ENCODE measurements at places on chromosomes 7 and 10.

DNA sequence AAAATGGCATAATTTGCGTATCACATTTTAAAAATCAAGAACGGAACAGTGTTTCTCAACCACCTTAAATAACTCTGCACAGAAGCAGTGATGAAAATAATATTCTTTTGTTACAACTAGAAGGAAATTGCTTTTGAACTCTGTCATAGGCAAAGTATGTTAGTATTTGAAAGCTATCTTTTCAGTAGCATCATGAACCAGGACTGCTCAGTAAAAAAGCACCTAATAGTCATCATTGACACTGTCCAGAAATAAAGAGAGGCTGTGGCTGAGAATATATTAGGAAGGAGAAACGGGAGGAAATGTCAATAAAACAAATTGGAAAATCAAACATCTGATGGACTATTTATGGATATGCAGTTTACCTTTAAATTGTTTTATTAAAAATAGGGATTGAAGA is 237.2 kb upstream of the AKR1E2 start:
- peak; percentile 34 for DNase-seq

GRCh38 chr7:86775203-86775602 is 131.5 kb downstream of the GRM3 start:
- DNase-seq, result no peak

DNA sequence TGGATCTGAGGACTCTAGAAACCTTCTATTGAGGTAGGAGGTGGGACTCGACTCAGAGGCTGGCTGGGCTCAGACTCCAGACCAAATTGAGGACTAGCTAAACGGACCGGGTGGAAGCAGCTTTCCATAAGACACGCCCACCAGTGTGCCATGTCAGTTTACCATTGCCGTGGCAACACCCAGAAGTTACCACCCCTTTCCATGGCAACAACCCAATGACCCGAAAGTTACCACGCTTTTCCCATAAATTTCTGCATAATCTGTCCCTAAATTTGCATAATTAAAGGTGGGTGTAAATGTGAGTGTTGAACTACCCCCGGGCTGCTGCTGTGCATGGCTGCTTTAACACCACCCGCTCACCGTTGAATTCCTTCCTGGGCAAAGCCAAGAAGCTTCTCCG is 58.9 kb downstream of the MICALL2 start:
- DNase-seq, result no peak

- DNase-seq, result no peak
These were observed 91.0 kb downstream of the MICALL2 start for GRCh38 chr7:1368184-1368681.

DNA sequence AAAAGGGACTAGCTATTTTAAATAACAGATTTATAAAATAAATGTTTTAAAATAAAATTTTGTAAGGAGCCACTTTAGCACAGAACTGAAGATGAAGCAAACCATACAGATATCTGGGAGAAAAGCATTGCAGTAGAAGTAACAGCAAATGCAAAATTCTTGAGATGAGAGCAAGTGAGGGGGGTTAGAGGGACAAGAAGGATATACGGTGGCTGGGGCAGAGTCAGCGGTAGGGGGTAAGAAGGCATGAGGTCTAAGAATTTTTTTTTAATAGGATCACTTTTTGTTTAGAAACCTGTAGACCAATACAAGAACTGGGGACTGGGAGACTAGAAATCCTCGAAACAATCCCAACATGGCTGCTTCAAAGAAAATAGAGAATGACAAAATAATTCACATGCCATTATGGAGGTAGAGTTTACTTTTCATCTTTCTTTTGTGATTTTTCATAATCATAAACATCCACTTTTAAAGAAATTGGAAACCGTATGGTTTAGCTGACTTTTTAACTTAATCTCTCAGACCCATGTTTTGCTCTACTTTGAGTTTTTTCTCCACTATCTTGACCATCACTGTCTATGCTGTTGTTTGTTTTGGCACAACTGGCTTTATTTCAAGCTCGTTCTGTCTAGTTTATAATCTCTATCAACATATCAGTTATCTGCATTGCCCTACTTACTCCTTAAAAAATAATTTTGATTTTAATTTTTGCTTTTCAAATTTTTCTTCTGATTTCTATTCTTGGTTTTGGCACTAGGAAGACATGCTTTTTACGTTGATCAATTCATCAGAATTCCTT is 73.5 kb downstream of the KMT2C start:
- no peak for DNase-seq

DNA sequence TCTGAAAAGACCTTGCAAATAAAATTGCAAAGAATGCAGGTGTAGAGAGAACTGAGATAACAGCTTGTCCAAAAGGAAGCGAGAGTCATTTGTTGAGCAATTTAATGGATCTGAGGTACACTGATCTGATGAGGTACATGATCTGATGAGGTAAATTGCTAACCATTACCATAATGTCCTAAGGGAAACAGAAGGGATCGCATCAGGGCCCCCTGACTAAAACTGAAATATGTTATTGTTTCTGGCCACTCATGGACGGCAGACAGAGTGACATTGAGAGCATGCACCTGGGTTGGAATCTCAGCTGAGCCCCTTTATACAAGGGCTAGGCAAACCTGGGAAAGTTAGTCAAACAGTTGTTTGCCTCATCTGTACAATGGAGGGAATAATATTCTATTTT is 15.8 kb upstream of the PAPSS2 start:
- DNase-seq, result no peak

DNA sequence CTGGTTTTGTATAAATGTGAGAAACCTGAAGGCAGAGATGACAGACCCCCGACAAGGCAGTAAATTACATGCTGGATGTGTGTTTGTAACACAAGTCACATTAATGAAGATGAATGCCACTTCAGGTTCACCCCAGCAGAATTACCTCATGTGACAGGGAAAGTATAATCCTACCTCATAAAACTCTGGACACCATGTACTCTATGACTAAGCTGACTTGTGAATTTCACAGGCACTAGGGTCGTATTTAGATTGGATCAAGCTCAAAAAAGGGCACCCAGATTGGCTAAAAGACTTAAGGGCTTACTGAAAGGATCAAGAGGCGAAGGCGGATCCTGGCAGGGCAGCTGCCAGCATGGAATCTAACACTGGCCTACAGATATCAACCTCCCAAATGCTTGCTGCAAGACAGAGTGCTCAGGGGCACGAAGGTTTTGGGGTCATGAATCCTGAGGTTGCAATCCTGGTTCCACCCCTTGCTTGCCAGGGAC is 161.4 kb downstream of the PIP4K2A start:
- peak; percentile 46 for DNase-seq

- peak; percentile 64 for DNase-seq
These were observed 15.5 kb downstream of the STX1A start for GRCh38 chr7:73703757-73704639.

DNA sequence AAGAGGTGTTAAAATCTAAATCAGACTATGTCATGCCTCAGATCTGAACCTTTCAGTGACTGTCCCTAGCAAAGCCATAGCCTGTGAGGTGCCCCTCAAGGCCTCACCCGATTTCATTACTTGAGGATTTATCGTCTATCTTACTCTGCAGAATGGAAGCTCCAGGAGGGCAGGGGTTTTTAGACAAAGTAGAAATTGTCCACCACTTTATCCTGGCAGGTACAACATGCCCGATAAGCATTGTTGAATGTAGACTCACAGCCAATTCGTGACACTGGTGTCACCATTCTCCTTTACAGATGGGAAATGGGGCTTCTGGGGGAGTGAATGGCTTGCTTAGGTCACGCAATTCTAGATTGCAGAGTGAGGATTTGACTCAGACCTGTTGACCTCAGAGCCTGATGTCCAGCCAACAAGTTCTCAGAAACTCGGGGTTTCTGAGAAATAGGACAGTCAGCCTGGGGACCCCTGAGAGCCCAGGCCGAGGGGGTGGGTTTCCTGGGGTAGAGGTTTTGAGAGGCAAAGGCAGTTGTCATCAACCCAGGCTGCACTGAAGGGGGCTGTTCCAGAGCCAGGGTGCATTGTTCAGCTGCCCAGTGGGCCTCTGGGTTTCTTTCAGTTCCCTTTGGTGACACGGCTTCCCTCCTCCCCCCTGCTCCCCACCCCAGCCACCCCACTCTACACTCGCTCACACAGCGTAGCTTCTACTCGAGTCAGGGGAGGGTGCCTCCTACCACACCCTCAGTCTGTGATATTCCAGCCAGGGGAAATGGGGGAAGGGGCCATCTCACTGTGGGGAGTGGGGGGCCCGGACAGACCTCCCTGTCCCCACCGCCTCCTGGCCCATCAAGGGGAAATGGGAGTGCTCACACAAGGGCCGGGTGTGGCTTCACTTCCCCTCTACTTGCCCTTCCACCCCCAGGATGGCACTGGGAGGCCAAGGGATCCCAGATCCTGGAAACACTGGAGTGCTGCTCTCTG is 3.1 kb upstream of the IRF5 start:
- DNase-seq, result no peak

GRCh38 chr10:93062514-93063143 is 2.0 kb downstream of the CYP26C1 start:
- DNase-seq, result peak; percentile 53

- DNase-seq, result no peak
These were observed 21.4 kb upstream of the ZNF862 start for GRCh38 chr7:149816794-149817193.

DNA sequence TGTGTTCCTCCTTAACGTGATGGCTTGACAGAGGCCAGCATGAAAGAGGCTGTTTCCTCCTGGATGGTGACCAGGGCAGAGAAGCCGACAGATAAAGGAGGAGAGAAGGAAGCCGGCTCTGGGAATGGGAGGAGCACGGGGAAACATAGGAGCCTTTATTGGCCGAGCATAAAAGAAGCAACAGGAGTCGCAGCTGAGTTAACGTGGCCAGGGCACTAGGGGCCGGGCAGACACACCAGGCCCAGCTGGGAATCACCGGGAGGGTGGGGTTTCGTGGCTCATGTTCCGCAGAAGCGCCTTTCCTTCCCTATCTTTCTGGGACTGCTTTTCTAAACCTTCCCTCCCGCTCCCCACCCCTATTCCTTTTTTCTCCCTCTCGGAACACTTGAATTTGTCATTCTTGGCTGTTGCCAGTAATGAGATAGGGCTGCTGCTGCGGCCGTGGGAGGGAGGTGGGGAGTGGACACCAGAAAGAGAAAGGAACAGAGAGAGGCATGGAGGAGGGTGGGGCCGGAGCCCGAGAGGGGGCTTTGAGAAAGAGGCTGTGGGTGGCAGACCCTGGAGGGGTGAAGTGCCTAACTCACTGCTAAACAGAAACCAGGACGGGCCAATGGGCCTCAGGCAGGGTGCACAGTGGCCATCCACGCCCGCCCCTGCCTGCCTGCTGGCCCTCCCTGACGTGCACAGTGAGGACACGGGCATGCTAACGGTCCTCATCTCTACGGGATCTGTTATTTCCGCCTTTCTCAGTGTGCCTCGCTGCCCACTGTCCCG is 65.2 kb downstream of the COL13A1 start:
- peak; percentile 80 for DNase-seq

GRCh38 chr7:41955893-41956675 is 253.2 kb upstream of the INHBA start:
- peak; percentile 99 for DNase-seq

DNA sequence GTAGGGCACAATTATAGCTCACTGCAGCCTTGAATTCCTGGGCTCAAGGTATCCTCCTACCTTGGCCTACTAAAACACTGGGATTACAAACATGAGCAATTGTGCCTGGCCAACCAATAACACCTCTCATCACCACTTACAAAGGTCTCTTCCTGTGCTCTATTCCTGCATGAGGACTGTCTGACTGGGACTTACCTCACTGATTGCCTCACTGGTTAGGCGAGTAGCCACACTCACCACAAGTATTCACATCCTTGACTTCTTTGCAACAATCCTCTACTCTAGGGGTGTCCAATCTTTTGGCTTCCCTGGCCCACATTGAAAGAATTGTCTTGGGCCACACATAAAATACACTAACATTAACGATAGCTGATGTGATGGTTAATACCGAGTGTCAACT is 22.6 kb upstream of the PDIA4 start:
- peak; percentile 24 for DNase-seq

DNA sequence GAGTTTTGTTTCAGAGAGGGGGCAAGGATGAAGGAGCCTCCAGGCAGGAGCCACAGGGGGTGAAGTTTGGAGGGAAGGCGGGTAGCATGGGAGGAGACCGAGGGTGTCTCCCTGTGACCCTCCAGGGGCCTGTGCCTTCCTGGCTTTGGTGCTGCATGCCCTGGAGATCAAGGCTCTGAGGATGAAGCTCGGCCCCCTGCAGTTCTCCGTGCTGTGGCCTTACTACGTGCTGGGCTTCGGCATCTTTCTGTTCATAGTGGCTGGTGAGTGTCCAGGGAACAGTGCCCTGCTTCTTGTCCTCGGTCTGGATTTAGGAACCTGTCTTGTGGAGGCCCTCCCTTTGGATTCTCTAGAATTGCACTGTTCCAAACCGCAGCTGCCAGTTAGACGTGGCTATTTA is 9.2 kb upstream of the ZSCAN25 start:
- DNase-seq, result no peak

- peak; percentile 79 for DNase-seq
These were observed 81.1 kb downstream of the ZMIZ1 start for GRCh38 chr10:79149662-79150443.

DNA sequence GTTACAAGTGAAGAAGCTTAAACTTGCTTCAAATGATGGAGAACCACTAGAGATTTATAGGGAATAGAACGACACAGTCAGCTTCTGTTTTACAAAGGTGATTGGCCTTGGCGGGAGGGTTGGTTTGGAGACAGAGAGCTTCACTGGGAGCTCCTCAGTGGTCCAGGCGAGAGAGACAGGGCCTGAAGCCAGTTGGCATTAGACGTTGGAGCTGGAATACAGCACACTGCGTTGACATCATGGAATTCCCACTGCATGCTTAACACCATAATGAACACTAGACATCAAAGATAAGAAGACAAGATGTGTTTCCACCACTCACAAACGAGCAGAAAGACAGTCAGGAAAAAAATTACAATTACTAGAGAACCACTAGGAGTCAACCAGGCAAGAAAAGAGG is 67.8 kb downstream of the TBXAS1 start:
- DNase-seq, result no peak

DNA sequence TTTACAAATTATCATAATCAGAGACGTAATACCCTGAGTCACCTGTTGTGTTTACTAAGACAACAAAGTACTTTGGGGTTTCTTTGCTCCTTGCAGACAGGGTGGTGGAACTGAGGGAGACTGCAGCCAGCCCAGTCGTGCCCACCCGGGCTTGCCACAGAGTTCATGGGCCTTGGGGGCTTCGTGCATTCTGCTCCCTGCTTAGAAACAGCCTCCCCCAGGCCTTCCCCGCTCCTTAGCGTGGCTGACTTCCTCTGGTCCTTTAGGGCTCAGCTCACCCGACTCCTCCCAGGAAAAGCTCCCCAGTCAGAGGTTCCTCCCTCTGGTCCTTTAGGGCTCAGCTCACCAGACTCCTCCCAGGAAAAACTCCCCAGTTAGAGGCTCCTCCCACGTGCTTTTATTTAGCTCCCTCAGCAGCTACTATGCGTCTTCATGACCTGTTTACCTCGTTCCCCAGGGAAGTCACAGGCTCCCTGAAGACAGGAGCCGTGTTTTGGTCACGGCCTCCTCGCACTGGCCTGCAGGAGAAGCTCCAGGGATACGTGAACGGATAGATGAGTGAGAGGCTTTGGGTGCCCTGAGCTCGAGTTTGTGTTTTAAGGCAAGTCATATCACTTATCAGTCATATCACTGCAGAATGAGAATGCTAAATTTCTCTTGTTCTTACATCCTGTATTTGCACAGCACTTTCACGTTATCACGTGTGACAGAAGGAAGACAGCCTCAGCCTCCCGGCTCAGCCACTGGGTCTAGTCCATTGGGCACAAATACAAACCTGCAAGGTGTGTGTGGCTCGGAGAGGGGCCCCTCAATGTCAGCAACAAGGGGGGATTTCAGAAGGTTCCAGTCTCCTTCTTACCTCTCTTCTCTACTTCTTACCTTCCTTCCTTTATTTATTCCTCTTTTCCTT is 52.7 kb upstream of the VIPR2 start:
- peak; percentile 0 for DNase-seq

GRCh38 chr10:37701781-37702493 is 155.5 kb downstream of the ZNF248 start:
- DNase-seq, result no peak
